ENCODE measurements at places on chromosomes 16 and 17. TPM values are rescaled to one million over a fixed set of nuclear protein-coding genes. Genes with fewer than 3 reads are reported as not detected.

The CCL8 gene
- total RNA-seq, result 0.89 TPM

The SLC2A4 gene
- not detected for total RNA-seq

The C17orf113 gene
- total RNA-seq, result under 0.01 TPM

The CACNG3 gene
- not detected for total RNA-seq

The ATP2A3 gene
- total RNA-seq, result 14.6 TPM

The ASB16 gene
- total RNA-seq, result 0.09 TPM

The WSCD1 gene
- total RNA-seq, result 0.05 TPM
